Posterior cingulate gyrus (tissue), 11 donors: ENCODE measurements at places on chromosomes 1 and 21.

GRCh38 chr1:181140398-181140797 is 51.9 kb downstream of the IER5 start:
- no peak for DNase-seq

GRCh38 chr1:182175361-182175931 is 113.9 kb upstream of the ZNF648 start:
- DNase-seq = no peak

DNA sequence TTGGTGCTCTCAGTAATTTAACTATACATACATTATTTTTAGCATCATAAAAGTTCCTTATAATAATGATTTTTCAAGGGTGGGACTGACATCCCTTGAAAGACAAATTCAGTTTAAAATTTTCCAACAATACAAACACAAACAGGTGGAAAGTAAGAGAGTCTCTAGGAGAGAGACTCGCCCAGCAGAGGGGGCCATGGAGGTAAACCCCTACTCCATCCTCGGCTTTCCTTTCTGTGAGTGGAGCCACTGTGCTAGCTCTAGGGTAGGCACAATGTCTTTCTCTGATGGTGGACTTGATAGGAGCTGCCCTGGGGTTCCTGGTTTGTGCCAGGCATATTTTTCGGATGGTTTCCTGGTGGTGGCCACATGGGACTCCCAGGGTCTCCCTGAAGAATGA is 8.3 kb downstream of the CSMD2 start:
- no peak for DNase-seq

GRCh38 chr1:71706029-71706671 is 576.2 kb downstream of the NEGR1 start:
- no peak for DNase-seq

GRCh38 chr1:201756406-201756805 is 72.6 kb upstream of the IPO9 start:
- no peak for DNase-seq

GRCh38 chr1:104467590-104467989 is 717.9 kb downstream of the AMY1C start:
- DNase-seq = no peak

DNA sequence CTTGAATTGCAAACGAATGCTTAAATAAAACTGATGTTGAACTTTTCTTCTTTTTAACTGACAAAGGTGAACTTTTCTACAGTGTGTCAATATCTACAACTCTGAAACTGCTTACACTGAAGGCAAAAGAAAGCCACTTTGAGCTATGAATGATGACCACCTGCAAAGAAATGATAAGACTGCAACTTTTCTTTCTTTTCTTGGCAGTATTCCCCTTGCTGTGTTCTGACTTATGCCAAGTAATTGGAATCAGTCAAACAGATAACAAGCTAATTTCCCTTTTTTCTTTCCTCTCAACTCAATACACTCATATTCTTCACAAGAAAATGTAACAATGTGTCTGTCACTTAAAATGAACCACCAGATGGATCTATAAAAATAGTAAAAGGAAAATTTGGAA is 588.1 kb upstream of the BRINP3 start:
- no peak for DNase-seq

DNA sequence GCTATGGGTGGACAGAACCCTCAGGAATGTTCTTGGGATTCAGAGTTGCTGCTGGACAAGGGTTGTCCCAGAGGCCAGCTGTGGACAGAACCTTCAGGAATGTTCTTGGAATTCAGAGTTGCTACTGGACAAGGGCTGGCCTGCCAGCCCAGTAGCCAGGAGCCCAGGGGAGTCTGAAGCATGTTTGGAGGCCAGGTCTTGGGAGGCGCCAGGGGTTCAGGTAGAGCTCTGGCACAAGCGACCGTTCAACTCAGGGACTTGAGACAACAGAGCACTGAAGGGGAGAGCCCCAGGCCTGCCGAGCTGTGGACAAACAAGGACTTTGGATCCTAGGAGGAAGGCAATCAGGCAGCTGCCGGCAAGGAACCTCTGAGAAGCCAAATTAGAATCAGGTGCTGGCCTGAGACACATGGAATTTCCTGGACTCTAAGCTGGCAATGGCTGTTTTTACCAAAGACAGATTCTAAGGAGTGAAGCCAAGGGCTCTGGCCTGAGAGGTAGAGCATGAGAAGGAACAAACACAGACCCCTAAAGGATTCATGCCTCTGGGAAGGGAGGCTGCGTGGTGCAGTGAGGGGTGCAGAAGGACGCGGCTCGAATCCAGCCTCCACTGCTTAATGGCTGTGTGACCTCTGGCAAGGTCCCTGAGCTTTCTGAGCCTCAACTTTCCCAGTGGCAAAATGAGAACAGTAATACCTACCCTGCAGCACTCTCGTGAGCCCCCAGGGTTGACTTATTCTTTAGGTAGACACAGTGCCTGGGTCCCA is 13.4 kb downstream of the PLA2G5 start:
- DNase-seq = no peak

DNA sequence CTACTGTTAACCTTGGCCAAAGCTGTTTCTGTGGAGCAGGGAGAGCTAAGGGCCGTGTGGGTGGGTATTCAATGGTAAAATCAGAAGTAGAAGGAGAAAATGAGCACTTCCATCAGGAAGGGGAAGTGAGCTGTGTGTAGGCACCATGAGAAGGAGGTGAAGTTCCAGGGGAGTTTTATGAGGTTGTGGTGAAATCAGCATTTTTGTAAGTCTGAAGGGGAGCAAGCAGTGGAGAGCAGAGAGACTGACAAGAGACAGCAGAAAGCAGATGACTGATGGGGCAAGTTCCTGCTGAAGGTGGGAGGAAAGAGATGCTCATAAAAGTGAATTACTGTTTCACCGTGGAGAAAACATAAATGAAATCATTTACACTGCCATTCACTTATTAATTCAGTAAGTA is 2.7 kb upstream of the GPR88 start:
- no peak for DNase-seq

DNA sequence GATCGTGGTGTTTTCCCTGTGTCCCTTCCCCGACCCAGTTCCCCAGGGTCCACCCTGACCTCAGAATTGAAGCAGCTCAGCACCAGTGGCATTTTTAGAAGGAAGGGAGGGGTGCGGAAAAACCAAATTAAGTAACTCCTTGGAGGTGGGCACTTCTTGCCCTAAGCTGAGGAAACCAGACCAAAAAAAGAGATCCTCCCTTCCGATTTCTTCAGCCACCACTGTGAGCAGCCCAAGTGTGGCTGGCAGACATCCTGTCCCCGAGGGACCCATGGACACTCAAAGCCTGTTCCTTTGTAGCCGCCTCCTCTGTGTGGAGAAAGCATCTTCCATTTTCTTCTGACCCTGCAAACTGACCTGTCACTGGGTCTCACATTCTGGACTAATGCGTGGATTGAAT is 31.3 kb downstream of the KIRREL1 start:
- DNase-seq = no peak

GRCh38 chr1:27542463-27543273 is 52.7 kb upstream of the WASF2 start:
- no peak for DNase-seq

DNA sequence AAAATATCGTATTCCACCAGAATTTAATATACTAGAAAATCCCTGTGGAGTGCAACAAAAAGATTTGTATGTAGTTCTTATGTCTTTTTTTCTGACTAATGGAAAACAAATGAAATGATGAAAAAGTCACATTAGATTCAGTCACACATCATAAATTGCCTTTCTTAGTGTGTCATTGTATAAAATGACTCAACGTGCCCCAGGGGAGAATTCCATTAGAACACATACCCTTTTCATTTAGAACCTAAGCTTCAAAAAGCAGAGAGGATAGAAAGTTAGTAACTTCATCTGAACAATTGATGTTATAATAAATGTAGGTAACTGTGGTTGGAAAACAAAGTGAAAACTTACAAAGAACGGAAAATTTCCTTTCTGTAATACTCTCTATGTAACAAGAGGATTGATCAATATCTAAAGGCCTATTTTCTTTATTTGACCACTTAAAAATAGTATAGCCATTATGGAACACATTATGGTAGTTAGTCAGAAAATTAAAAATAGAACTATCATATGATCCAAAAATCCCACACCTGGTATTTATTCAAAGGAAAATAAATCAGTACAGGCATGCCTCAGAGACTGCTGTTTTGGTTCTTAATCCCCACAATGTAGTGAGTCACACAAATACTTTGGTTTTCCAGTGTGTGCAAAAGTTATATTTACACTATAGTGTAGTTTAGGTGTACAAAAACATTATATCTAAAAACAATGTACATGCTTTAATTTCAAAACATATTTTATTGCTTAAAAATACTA is 1016.1 kb downstream of the KCNT2 start:
- no peak for DNase-seq

GRCh38 chr1:70361727-70362398 is 7.3 kb upstream of the ANKRD13C start:
- no peak for DNase-seq

DNA sequence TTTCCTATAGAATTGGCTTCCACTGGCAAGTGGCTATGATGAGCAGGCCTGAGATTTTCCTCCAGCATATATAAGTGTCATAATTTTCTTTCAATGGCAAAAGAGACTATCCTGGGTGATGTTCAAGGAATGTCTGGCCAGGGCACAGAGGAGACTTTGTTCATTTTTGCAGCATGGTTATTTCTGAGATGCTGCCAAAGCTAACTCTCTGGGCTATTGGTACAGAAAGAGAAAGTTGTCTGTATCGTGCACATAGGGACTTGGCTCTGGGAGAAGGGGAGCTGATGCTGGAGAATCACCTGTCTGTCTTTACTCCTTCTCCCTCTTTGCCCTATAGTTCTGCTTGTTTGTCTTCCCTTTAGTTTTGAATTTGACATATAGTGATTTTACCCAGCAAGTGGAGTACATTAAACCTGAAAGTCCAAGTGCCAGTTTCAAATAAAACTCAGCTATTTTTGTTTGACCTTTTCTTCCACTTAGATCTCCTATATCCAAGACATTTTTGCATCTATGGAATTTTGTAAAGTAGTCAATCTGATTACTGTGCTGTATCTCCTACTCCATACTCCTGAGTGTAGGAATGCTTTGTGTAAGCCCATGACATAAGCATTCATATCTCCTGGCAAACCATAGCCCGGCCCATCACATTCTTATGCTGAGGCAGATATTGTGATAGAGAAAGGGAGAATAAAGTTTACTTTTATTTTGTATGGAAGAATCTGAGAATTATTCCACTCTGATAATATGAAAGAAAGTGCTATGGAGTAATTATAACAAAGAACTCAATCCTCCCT is 3.9 kb downstream of the FNDC7 start:
- DNase-seq = no peak

DNA sequence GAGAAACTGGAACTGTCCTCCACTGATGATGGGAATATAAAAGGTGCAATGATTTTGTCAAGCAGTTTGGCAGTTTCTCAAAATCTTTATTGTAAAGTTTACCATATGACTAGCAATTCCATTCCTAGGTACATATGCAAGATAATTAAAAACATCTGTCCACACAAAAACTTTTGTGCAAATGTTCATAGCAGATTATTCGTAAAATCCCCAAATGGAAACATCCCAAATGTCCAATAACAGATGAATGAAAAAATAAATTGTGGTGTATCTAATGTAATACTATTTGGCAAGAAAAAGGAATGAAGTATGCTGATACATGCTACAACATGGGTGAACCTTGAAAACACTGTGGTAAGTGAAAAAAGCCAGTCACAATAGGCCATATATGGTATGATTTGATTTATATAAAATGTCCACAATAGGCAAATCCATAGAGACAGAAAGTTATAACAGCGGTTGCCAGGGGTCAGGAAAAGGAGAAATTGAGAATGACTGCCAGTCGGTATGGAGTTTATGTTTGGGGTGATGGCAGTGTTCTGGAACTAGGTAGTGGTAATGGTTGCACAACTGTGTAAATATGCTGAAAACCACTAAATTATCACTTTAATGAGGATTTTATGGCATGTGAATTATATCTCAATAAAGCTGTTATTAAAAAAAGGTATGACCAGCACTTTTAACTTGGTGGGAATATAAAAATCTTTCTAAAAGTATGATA is 81.7 kb upstream of the BEND5 start:
- no peak for DNase-seq

- no peak for DNase-seq
These were observed 1812.9 kb downstream of the PLA2G4A start for GRCh38 chr1:188641566-188642211.

DNA sequence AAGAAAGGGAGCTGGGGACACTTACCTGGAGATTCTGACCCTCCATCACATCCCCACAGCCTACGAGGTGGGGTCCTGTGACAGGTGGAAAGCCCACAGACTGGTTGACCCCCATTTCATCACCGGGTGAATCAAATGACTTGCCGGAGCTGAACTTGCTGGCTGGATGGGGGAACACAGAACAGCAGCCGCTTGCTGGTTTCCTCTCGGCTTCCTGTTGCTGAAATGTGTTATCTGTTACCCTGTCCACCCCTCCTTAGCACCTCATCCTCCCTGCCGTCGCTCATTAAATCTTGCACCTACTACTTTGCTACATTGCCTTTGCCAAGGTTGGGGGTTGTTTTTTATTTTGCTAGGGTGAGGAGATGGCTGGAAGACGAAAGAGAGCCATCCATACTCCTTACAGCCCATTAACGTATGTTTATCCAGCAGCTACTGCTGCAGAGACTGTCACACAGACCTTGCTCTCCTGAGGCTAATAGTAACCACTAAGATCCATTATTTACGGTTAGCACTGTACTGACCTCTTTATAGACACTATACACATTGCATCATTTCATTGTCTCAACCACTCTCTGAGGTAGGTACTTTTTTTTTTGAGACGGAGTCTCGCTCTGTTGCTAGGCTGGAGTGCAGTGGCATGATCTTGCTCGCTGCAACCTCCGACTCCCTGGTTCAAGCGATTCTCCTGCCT is 7.0 kb downstream of the PAFAH2 start:
- no peak for DNase-seq

DNA sequence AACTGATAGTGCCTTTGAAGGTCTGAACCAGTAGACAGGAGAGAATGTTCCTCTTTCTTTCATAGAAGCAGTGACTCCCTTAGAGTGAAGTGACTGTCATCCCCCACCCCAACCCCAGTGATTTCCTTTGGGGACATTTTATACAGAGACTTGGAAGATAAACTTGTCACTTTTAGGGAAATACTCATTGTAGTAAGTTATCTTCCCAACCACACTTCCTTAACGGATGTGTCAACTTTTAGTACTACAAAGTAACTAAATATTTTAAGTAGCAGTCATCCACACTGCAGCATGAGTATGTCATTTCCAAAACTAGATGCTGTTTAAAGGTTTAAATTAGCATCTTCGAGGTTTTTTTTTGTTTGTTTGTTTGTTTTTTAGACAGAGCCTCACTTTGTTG is 13.7 kb downstream of the LRRC8B start:
- no peak for DNase-seq

GRCh38 chr1:18452550-18452949 is 28.2 kb upstream of the KLHDC7A start:
- no peak for DNase-seq

- DNase-seq = no peak
These were observed 47.5 kb upstream of the EEIG2 start for GRCh38 chr1:108512239-108513043.
